ENCODE measurements at places on chromosomes 3 and 15.

DNA sequence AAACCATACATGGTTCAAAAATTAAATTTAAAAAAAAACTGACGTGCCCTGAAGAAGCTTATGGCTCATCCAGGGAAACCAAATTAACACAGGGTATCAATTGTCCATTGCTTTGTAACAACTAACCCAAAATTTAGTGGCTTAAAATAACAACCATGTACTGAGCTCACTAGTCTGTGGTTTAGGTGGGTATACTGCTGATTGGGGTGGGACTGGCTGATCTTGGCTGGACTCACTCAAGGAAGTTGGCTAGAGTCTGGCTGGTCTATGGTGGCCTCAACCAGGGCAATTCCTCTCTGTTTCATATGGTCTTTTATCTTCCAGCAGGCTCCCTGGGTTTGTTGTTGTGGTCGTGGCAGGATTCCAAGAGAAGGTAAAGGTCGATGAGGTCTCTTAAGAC, 14.1 kb upstream of the EDC3 start:
- DNase-seq, result no peak

GRCh38 chr3:121677141-121677540, 16.4 kb upstream of the HCLS1 start:
- no peak for DNase-seq

DNA sequence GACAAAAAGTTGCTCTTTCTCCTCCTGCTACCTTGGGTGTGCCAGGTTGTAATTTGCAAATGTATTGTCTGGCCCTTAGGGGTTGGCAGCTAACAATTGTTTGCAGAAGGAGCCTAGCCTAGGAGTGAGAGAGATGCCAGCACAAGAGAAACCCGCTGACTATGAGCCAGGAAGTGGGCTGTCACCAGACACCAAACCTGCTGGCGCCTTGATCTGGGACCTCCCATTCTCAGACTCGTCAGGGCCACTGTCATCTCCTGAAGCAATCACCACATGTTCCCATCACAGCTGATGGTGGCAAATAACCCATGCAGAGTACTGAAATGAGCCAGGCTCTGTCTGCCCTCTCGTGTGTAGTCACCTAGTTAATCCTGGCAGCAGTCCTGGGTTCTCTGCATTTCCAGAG, 406.4 kb upstream of the NPAP1 start:
- no peak for DNase-seq

- no peak for DNase-seq
Measured at GRCh38 chr15:49908236-49908932, 210.6 kb downstream of the ATP8B4 start.

DNA sequence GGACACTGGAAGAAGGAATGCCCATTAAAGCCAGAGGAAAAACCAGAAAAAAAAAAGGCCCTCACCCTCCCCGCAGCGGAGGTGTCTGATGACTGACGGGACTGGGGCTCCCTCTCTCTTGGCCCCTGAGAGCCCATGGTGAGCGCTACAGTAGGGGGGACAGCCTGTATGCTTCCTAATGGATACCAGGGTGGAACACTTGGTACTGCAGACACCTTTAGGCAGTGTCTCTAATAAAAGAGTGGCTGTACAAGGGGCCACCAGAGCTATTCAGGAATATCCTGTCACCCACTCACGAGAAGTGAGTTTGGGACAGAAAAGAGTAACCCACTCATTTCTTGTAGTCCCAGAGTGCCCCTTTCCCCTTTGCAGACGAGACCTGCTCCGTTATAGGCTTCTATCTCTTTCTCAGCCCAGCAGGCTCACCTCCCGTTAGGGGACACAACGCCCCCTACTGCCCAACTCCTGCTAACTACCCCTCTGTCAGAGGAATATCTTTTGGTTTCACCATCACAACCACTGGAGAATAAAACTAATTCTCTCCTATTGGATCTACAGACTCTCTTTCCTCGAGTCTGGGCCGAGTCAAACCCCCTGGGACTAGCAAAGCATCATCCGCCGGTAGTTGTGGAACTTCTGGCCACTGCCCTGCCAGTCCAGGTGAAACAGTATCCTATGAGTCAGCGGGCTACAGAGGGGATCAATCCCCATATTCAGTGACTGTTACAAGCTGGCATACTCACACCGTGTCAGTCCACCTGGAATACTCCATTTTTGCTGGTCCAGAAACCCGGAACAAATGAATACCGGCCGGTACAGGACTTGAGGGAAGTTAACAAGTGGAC, 40.8 kb downstream of the ZBTB11 start:
- peak; percentile 26 for DNase-seq

DNA sequence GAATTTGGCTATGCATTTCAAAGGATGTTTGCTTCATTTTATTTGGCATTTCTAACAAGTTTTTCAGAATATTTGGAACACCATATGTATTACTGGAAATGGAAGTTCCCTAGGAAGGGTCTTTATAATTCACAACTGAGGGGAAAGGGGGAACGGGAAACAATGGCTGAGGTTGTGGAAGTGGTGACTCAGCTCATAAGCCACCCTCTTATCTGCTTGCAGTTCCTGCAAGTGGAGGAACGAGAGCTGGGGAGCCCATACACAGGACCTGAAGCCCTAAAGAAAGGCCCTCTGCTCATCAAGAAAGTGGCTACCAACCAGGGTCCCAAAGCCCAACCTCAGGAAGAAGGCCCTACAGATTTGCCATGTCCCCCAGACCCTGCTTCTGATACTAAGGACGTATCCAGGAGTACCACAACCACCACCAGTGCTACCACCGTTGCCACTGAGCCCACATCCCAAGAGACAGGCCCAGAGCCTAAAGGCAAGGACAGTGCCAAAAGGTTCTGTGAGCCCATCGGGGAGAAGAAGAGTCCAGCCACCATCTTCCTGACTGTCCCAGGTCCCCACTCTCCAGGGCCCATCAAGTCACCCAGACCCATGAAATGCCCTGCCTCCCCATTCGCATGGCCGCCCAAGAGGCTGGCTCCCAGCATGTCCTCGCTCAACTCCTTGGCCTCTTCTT, 37.9 kb downstream of the ESYT3 start:
- no peak for DNase-seq

DNA sequence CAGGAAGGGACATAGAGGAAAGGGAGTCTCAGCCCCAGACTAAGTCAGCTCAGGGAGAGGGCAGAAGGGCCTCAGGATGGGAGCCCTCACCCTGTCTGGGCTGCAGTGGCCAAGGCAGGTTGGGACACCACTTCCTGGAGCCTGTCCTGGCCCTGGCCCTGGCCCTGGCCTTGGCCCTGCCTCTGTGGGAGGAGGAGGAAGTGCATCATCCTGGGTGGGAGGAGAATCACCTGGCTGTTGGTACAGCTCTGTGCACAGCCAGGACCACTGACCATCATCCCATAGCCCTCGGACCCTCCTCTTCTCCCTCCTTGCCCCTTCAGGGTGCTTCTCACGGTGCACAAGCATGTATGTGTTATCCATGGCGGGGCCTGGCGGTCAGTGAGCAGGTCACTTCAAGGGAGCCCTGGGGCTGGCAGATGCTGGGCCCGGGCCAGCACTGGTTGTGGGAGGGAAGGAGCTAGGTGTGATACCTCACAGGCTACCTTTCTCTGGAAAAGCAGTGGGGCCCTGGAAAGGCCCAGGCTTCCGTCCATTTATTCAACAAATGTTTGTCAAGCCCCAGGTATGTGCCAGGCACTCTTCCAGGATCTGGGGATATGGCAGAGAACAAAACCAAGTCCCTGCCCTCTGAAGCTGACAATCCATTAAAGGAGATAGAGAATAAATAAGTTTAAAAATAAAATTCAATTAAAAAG, 8.2 kb upstream of the APEH start:
- no peak for DNase-seq

DNA sequence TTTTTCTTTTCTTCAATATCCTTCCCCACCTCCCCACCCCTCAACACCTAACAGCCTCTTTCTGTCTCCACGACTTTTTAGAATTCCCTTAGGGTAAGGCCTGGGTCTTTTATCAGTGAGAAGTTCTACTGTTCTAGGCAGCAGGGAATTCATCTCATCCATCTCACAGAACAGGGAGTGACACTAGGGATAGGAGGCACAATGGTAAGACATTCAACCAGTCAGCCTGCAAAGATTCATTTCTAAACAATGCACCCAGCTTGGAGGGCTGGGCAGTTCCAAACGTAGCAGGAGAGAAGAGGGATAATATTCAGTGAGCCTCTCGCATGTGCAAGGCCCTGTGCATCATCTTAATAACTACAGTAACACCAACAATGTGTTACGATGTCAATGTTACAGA, 43.6 kb downstream of the LRIG1 start:
- no peak for DNase-seq

GRCh38 chr15:93330912-93331544, 242.0 kb upstream of the RGMA start:
- DNase-seq, result no peak

- no peak for DNase-seq
Measured at GRCh38 chr3:159765030-159765859, 223.4 kb upstream of the IL12A start.

DNA sequence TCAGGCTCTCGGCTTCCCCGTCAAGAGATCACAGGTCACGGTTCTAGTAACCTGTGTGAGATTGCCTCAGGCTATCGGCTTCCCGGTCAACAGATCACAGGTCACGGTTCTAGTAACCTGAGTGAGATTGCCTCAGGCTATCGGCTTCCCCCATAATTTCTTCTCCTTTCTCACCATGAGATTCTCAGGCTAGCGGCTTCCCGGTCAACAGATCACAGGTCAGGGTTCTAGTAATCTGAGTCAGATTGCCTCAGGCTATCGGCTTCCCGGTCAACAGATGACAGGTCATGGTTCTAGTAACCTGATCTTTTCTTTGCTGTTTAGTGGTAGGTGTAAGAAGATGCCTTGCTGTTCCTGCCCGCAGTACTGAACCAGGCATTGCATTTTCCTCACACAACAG, 418.2 kb upstream of the ZNF717 start:
- DNase-seq, result no peak

GRCh38 chr3:46926871-46927717, 49.5 kb downstream of the CCDC12 start:
- DNase-seq, result no peak

- no peak for DNase-seq
Measured at GRCh38 chr3:178785961-178786360, 249.7 kb downstream of the KCNMB2 start.

DNA sequence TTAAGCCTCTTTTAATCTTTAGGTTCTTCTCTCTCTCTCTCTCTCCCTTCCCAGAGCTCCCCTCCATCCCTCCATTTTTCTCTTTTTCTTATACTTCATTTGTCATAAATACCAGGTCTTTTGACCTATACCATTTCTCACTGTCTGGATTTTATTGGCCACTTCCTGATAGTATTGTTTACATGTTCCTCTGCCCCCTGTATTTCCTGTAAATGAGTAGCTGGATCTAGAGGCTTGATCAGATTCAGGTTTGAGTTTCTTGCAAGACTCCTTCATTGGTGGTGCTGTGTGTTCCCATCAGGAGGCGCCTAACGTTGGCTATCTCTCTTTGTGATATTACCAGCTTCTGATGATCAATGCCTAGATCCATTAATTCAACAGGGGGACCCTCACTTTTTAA, 42.2 kb downstream of the DAPK2 start:
- DNase-seq, result no peak

GRCh38 chr3:138344754-138345153, 3.6 kb upstream of the MRAS start:
- DNase-seq, result no peak

GRCh38 chr3:167798443-167798842, 62.9 kb downstream of the SERPINI1 start:
- DNase-seq, result no peak

DNA sequence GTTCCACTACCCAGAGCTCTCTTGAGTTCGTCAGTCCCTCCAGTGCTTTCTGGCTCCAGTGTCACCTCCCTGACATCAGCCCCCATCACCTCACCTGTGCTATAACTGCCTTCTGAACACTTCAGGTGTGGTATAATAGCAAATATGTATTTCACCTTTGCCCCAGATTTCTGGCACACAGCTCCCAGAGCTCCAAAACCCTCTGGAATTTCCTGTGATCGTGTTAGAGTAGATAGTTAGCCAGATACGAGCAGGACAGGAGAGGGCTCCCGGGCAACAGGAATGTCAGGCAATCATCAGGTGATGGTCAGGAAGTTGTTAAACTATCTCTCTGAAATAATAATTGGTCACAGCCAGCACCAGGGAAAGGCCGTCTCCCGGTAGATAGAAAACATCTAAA, 22.6 kb upstream of the LIMD1 start:
- no peak for DNase-seq

DNA sequence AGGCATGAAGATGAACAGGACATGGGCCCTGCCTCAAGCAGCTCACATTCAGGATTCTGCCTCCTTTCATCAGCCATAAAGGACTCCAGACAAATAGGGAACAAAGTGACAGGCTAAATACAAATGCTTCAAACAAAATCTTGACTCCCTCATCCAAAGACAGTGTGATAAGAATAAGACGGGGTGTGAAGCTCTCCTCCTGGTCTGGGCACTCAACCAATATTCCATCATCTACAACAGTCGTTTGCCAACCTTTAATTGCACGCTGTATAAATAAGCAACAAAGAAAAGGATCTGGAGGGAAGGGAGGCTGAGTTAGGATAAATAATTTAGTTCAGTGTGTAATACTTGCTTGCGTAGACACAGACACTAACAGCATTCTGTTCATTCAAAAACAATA, 5.4 kb downstream of the CCDC54 start:
- no peak for DNase-seq

DNA sequence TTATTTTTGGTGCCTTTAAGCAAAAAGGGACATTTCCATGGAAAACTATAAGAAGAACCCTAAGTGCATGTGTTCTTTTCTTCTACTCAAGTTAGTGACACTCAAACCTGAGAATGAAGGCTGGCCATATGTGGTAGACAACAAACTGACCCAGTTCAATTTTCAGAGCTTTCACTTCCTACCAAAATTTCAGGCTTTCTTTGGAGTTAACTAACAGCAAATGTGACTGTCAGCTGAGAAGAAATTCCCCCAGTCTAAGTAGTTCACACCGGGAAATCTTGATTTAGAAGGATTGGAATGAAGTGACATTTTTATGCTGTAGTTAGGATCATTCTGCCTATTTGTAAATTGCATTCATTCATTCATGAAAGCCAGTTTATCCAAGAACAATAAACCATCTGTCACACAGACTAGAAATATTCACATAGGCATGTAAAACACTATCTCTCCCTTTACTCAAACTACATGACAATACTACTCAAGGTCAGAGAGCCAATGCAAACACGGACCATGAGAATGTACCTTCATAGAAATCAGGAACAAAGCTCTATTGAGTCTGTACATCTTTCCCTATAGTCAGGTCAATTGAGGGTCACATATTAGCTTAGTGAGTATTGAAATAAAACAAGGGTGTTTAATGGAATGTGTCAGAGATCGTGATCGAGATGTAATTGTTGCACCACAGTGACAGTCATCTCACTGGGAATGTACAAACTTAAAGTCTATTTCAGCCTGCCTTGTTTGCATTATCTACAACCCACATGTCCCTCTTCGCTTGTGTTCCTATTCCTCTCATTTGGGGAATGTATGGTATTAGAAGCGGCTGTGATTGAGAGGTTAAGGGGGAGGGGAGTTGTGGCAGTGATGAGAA, 113.8 kb upstream of the TGFBR2 start:
- DNase-seq, result no peak

- no peak for DNase-seq
Measured at GRCh38 chr3:155941354-155941753, 70.9 kb downstream of the GMPS start.

DNA sequence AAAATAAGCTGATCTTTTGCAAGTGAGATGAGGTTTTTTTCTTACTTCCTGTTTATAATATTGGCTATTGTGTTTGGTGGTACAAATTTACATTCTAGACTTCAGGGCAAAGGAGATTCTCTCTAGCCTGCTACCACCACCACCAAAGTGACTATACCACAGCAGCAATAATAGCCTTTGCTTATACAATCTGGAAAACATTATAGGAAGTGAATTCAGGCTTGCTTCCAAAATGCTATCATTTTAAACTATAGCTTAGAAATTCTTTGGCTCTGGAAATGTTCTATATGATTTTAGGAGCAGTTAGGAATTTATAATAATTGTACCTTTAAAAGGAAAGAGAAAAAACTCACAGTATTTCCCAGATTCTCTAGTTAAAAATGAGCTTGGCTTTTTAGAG, 94.4 kb downstream of the TFG start:
- DNase-seq, result no peak

Measured in activated T-helper 1 cell treated with anti-CD3 and anti-CD28 coated beads, Interleukin-2, amount 50 U/mL, for 16 hours (primary cell).